Common myeloid progenitor, CD34-positive (primary cell): ENCODE measurements at places on chromosomes 4 and X.
A peak's percentile ranks its signal among the peaks of the same experiment; 100 is the strongest.

GRCh38 chr4:11615601-11616000 is 186.9 kb upstream of the HS3ST1 start:
- DNase-seq, result no peak

DNA sequence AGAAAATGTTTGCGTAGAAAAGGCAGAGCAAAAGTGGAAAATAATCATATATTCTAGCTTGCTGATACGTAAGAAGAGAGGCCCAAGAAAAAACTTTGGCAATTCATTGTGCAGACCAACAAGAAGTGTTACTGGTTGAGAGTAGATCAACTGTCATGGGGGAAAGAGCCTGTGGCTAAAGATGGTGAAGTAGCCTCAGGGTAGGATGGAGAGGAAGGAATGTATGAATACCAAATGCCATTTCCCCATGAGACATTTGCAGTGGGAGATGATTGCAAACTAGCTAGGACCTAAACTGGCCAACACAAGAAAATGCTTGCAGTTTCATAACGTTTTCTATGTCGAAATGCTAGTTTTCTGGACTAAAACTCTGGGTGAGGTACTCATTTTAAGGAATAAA is 47.7 kb upstream of the ADGRL3 start:
- DNase-seq, result no peak

GRCh38 chr4:6900956-6901355 is 8.7 kb upstream of the TBC1D14 start:
- no peak for DNase-seq

- DNase-seq, result no peak
Observed at GRCh38 chr4:53208753-53209152, 157.1 kb downstream of the SCFD2 start.

DNA sequence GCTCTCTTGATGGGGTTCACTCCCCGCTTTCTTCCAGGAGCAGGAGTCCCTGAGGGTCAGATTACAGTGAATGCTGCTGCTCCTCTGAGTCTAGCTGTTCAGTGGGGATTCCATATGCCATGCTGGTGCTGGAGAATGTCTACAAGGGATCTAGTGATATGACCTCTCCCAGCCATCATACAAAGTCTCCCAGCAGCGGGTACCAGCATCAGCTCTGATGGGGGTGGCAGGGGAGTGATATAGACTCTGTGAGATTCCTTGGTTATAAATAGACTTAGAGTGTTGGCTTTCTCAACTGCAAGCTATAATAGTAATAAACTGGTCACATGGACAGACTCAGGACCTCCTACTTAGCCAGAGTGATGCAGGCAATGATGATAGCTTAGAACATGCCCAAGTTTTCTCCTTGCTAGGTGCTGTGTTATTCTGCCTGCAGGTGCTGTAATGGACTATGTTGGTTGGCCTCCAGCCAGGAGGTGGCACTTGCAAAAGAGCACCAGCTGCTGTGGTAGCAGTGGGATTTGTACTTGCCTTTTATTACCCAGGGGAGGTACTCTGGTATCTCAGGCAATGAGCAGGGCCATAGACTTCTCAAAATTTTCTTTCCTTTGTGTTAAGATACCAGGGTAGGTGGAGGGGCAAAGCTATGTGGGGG is 202.9 kb downstream of the CHIC1 start:
- DNase-seq, result no peak

GRCh38 chr4:84455697-84456096 is 43.4 kb downstream of the NKX6-1 start:
- DNase-seq, result no peak

GRCh38 chr4:78446619-78447018 is 105.0 kb upstream of the ANXA3 start:
- DNase-seq, result peak; percentile 36

GRCh38 chrX:149453906-149454822 is 50.9 kb downstream of the IDS start:
- no peak for DNase-seq

GRCh38 chrX:581720-582298 is 48.8 kb upstream of the SHOX start:
- DNase-seq, result no peak
